ENCODE measurements at places on chromosomes 16 and 17.

- DNase-seq, result no peak
Measured at GRCh38 chr17:42202696-42203095, 8.4 kb upstream of the GHDC start.

DNA sequence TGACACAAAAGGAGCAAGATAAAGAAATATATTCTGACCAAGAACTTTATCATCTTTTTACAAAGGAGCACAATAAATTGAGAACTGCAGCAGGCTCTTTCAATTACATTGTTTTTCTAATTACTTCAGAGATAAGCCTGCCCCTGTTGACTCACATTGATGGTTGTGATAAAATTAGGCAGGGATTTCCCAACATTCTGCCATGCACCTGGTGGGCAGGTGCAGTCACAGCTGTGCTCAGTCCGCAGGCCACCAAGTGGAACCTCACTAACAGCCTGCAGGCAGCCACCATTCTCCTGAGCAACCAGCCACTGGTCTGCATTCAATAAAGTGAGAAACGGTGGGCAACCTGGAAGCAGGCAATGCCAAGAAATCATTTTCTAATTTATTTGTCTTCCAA is 5.1 kb downstream of the FANCA start:
- no peak for DNase-seq

DNA sequence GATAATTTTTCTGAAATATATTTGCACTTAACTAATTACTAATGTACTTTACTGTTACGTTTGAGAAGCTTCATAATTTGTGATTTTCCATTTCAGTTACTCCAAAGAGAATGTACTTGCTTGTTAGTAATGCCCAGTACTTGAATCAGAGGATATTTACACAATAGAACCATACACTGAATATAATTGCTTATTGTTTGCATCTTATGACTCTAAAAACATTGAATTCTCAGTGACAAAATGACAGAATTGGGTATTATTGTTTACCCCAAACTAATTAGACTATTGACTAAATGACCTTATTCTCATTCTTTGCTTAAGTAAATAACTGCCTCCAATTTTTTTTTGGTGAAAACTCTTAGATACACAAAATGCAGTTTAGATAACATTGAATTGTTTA is 8.9 kb downstream of the CCP110 start:
- no peak for DNase-seq

- DNase-seq, result no peak
Measured at GRCh38 chr17:74893936-74894671, 671 bp upstream of the FADS6 start.

GRCh38 chr17:6105649-6106007 is 35.4 kb downstream of the WSCD1 start:
- DNase-seq, result no peak

DNA sequence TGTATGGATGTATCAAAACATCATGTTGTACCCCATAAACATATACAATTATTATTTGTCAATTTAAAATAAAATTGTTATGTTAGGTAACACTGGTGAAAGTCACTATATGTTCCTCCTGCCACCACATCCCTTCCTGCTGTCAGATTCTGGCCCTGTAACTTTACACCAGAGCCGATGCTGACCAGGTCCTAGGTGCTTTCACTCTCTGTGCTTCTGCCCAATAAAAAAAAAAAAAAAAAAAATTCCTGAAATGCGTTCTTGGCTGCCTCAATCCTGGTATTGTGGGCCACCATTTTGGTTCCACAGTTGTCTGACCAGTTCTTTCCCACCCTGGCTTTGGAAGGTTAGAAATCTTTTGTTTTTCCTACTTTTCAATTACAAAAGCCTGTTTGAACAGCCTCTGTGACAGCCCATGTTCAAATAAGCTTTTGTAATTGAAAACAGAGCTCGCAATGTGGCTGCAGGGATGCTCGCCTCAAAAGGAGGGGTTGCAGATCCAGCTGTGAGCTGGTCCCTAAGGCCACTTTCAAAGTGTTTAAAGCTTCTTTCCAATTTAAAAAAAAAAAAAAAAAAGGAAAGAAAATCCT is 831.0 kb upstream of the EEF2KMT start:
- no peak for DNase-seq

DNA sequence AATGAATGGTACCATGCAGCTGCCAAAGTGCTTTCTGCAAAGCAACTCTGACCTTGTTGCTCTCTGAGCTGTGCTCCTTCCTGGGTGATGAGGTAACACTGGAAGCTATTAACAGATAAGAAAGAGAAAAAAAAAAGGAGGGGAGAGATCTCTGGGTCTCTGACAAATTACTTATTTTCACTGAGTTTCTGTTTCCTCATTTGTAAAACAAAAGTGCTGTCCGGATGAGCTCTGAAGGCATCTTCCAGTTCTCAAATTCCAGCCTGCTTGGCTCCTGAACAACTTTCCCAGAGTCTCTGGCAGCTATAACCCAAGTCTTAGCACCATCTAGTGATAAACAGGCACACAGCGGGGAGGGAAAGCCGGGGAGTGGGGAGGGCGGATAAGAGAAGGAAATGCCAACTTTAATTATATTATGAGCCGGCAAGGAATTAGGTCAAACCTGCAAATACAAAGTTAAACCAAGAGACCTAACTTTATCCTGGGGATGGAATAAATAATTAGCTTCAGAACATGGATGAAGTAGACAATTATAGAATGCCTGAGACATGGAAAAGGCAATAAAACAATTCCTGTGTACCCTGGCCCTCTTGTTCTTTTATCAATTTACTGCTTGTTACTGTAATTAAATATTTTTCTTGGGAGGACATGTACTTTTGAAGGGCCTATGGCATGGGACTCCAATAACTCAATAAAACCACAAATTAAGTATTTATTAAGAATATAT is 61.3 kb upstream of the KIFC3 start:
- DNase-seq, result no peak

GRCh38 chr16:84054916-84055315 is 12.3 kb upstream of the SLC38A8 start:
- no peak for DNase-seq

GRCh38 chr17:8927395-8927794 is 38.1 kb downstream of the PIK3R5 start:
- DNase-seq, result no peak

GRCh38 chr17:3539881-3540540 is 17.6 kb downstream of the TRPV3 start:
- no peak for DNase-seq

DNA sequence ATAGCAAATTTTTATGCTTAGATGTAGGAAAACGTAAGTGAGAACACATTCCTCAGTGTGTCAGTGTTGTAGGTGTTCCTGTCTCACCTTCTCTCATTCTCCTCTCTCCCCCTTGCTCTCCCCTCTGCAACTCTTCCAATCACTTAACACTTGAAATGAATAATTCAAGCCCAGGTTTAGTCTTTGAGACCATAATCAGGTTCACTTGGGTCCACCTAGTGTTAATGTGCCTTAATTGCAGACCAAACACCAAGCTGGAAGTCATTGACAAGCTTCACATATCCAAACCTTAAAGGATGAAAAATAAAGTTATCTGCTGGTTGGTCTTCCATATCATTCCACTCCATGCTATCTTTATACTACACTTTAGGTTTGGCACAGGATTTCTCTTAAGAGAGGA is 37.0 kb downstream of the STXBP4 start:
- no peak for DNase-seq

DNA sequence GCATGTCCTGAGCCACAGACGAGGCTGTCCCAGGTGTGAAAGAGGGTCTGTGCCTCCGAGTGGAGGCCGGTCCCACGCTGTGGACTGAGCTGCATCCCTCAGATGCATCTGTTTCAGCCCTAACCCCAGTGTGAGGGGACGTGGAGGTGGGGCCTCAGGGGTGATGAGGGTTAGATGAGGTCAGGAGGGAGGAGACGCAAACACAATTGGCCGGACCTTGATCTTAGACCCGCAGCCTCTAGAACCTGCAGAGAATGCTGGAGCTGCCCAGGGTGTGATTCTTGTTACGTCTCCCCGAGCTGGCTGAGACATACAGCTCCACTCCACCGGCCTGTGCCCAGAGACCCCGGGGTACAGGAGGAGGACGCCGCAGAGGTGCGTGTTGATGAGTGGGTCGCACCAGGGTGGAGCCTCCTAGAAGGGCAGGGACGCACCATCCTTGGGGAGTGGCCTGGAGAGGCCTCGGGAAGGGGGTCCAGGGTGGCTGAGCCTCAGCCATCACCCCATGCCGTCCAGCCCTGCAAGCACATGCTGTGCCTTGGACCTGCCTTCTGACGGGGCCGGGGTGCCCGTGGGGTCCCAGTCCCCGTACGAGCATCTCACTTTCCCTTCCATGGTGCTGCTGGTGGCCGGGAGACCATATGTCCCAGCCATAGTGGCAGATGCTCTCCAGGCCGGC is 16.6 kb upstream of the C1QTNF8 start:
- no peak for DNase-seq

GRCh38 chr16:26070302-26071100 is 378.7 kb downstream of the HS3ST4 start:
- no peak for DNase-seq

DNA sequence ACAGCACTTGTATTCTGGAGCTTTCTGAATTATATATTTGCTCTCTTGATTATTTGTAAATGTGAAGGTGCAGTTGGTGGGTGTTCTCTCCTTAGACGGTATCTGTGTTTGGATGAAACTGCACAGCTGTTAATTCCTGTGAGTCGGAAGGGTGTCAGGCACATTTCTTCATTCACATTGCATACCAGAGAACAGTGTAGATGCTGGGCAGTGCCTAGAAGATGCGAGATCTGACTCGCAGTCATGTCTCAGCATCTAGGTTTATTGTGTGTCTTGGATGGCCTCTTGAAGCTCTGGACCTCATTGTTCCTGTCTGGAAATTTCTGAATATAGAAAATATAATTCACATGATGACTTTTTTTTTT is 61.2 kb downstream of the CLEC16A start:
- DNase-seq, result no peak

GRCh38 chr16:88430524-88431446 is 22.3 kb upstream of the ZFPM1 start:
- DNase-seq, result no peak

DNA sequence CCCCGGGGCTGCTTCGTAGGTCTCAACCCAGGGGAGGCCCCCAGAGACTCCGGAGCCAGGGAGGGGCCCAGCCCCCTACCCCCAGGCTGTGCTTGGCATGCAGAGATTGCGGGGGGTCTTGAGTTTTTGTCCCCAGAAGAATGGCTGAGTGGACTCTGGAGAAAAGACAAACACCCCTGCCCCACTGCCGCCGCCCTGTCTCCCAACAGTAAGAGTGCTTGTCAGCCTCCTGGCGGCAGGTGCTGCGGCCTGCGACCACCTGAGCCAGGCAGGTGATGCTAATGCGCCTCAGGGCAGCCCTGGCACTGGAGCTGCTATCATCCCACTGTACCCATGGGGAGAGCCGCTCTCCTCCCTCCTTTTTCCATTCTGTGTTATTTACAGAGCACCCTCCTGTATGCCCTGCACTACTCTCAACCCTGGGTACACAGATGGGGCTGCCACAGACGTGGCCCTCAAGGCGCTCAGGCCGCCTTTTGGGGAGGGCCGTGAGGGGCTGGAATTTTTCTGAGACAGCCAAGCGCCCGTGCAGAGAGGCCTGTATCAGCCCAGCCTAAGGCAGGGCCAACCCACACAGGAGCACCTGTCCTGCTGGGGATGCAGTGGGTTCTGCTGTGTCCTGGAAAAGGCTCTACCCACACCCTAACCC is 2.6 kb upstream of the IL17C start:
- DNase-seq, result no peak

GRCh38 chr16:59060207-59060606 is 326.1 kb upstream of the GOT2 start:
- DNase-seq, result no peak

DNA sequence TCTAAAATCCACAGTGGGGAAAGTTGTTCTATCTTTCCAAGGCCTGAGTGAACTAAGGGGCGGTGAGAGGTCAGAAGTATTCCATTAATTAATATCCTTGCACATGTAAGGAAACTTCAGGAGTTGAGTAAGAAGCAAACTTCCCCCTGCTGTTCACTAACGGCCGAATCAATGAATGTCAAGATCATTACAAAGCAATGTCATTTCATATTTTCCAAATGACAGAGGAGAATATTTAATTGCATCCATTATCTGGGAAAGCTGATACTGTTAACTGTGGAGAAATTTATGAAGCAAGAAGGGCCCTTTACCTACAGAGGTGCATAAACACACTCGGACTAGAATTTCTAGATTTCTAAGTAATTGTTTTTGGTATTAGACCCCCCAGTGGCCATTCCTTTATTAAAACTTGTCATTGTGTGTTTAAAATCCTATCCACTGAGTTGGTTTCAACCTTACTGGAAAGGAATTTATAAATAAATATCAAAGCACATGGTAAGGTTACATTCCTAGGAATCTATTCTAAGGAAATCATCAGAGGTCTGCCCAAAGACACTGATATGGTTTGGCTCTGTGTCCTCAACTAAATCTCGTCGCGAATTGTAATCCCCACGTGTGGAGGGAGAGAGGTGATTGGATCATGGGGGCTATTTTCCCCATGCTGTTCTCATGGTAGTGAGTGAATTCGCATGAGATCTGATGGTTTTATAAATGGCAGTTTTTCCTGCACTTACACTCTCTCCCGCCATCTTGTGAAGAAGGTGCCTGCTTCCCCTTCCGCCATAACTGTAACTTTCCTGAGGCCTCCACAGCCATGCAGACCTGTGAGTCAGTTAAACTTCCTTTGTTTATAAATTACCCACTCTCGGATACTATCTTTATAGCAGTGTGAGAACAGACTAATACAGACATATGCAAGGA is 20.4 kb upstream of the SMURF2 start:
- DNase-seq, result no peak

DNA sequence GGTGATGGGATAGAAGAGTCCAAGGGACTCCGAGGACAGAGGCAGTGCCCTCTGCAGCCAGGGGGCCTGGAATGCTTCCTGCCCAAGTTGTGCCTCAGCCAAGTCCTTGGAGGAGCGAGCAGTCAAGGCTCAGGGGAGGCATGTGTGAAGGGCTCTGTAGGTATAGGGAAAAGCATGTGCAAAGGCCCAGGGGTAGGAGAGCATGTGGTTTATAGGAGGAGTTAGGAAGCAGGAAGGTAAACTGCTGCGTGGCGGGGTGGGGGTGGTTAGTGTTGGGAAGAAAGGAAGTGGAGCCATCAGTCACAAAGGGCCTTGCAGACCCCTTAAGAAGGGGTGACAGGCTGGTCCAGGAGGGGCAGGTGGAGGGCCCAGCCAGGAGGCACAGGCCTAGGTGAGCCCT is 7.2 kb downstream of the POLR3E start:
- no peak for DNase-seq

DNA sequence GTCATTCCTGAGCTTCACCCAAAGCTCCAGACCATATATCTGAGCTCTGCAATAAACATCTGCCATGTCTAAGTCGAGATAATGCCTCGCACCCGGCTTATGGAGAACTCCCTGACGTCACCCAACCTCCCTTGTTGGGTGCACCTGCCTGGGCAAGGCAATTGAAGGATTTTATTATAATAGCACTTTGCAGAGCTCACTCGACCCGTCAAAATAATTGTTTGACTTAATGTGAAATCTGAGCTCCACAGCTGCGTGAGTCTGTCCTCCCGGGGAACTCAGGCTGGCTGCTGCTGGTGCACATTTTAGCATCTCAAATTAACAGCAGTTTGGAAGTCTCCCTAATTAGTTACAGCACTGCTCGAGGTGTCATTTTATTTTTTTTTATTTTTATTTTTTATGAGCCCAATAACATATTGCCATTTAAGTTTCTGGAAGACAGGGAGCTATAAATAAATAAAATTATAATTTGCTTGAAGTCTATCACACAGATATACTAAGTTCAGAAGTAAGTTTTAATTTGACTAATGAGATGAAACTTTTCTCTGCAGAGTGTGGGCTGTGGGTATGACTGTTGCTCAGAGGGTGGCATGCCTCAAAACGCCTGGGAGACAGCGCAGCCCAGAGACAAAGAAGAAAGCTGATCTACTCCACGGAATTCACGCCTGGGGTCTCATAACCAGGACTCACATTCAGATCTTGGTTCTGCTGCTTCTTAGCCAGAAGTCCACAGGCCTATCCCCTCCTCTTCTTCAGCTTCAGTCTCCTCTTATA is 401.4 kb upstream of the C16orf82 start:
- no peak for DNase-seq

Measured in NCI-H2081 treated with DMSO at 0.1 percent for 48 hours (cell line).